ENCODE measurements at places on chromosomes 4 and X. TPM values are rescaled to one million over a fixed set of nuclear protein-coding genes. Genes with fewer than 3 reads are reported as not detected.
A peak's percentile ranks its signal among the peaks of the same experiment; 100 is the strongest.

The ARAP2 gene
- 49.3 TPM for total RNA-seq

The TEX13A gene
- total RNA-seq, result not detected

The ANAPC4 gene
- 31.5 TPM for total RNA-seq

The MAGED4 gene
- total RNA-seq, result 1.2 TPM

The IL21 gene
- 65.1 TPM for total RNA-seq

The ZNF157 gene
- 0.53 TPM for total RNA-seq

The RBM47 gene
- total RNA-seq, result 2.6 TPM

The NUDT6 gene
- total RNA-seq, result 6.2 TPM

DNA sequence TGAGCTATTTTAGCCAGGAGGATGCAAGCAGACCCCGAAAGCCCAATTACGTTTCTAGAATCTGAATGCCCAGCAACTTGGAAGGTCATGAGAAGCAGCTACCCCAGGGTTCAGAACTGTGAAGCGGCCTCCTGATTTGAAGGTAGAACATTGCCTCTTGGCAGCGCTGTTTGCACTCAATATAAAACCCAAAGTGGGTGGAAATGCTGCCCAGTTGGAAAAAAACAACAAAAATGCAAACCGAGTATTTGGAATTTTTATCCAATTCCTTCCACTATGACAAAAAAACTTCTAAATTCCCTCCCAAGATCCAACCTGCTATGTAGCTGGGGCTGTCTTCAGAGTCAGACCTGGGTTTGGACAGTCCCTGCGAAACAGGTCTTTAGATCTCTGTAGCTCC, 103.3 kb upstream of the RBPJ start:
- peaks cover 7% of the 10 kb centered on the region for H3K4me1 ChIP-seq
- no peaks in the 10 kb centered on the region for H3K36me3 ChIP-seq
- no peak overlapping the region for H3K4me3 ChIP-seq

- DNase-seq, result no peak
- no peaks in the 10 kb centered on the region for H3K4me1 ChIP-seq
- H3K27me3 ChIP-seq, result no peaks in the 10 kb centered on the region
- H3K36me3 ChIP-seq, result no peaks in the 10 kb centered on the region
- no peak overlapping the region for H3K4me3 ChIP-seq
Observed at GRCh38 chr4:100486496-100486895, 31.3 kb downstream of the EMCN start.

GRCh38 chr4:41572516-41572915, 34.6 kb downstream of the LIMCH1 start:
- DNase-seq, result no peak
- H3K27ac ChIP-seq, result no peak overlapping the region
- no peak overlapping the region for H3K4me3 ChIP-seq

DNA sequence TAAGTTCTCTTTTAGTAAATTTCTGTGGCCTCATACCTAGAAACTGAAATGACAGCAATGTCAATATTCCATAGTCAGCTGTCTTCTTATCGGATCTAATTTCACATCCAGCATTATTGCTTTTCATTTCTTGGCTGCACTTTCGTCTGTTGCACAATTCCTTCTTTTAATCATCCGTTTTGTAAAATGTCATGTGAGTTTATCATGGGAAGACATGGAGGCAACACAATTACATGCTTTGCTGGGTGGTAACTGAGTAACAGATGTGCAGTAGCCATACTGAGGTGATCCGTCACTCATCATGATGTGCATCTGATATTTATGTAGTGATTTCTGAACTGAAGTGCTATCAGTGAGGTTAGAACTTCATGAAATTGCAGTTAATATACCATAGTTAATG, 68.3 kb upstream of the SLC7A11 start:
- H3K4me3 ChIP-seq, result no peak overlapping the region
- H3K36me3 ChIP-seq, result no peaks in the 10 kb centered on the region
- no peaks in the 10 kb centered on the region for H3K4me1 ChIP-seq
- no peak overlapping the region for H3K27ac ChIP-seq
- no peaks in the 10 kb centered on the region for H3K27me3 ChIP-seq

DNA sequence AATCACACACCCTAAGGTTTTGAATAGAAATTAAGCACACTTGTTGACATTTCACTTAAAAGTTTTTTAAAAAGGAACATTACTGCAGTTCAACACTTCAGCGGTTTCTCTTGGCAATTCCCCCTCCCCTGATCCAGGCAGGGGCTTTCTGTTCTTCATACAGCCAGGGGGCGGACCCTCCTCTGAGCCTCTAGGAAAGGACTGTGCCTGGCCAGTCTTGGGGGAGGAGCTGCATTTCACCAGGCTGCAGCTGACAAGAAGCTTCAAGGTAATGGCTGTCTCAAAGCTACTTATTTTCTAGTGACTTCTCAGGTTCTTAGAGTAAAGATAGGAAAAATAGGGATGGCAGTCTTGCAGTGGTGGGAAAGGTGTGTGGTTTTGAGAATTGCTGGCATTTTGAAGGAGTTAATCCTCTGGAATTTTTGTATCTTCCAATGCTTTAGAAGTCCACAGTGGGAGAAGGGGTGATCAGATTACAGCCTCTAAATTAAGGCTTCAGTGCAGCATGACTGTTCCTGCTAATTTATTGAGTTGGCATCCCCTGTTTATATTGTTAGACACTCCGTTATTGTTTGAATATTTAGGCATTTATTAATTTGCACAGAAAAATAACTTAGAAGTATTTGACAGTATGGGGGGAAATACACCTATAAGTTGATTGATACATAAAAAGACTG, 33.5 kb downstream of the PWWP3B start:
- no peaks in the 10 kb centered on the region for H3K4me1 ChIP-seq
- no peaks in the 10 kb centered on the region for H3K36me3 ChIP-seq
- H3K27ac ChIP-seq, result no peak overlapping the region
- no peak overlapping the region for H3K4me3 ChIP-seq
- no peaks in the 10 kb centered on the region for H3K27me3 ChIP-seq

GRCh38 chrX:69362354-69362753, 141.8 kb upstream of the NALF2 start:
- no peaks in the 10 kb centered on the region for H3K36me3 ChIP-seq
- no peak overlapping the region for H3K27ac ChIP-seq
- H3K4me1 ChIP-seq, result no peaks in the 10 kb centered on the region
- H3K27me3 ChIP-seq, result no peaks in the 10 kb centered on the region
- no peak overlapping the region for H3K4me3 ChIP-seq

- H3K4me3 ChIP-seq, result no peak overlapping the region
- no peak overlapping the region for H3K27ac ChIP-seq
- DNase-seq, result no peak
- H3K4me1 ChIP-seq, result no peaks in the 10 kb centered on the region
- peaks cover 52% of the 10 kb centered on the region for H3K36me3 ChIP-seq
Observed at GRCh38 chr4:3130826-3131225, 56.3 kb downstream of the HTT start.

DNA sequence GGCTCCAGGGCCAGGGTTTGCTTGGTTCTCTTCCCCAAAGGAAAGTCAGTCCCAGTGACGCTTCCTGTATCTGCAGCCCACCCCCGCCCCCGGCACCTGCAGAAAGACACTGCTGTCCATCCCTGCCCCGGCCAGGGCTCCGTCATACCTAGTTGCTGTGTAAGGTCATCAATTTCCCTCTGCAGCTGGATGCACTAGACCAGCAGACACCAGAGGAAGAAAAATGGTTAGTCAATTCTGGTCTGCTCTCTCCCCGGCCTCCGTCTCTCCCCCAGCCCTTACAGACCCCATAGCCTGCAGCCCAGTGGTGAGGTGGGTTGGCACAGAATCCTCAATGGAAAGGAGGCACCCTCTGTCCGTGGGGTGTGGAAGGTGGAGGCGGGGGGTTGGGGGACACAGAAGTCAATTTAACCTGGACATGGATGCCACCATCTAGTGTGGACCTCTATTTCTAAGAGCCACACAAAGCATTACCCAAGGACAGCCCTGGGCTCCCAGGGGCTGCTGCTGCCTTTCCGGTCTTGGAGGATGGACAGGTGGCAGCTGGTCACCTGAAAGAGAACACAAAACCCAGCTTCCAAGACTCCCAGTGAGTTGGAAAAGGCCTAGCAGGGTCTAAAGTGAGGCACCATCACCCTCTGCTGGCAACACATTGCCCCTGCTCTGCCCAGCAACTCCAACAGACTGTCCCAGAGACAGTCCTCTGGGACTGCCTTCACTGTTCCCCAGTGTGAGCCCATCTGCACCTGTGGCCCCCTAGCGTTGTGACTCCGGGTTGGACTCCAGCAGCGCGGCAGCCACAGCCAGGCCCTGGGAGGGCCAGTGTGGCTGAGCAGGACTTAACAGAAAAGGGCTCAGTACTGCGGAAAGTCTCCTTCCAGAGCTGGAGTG, 40.2 kb upstream of the NHSL2 start:
- peaks cover 25% of the 10 kb centered on the region for H3K27me3 ChIP-seq
- H3K4me1 ChIP-seq, result peaks cover 26% of the 10 kb centered on the region
- no peak for DNase-seq
- H3K4me3 ChIP-seq, result no peak overlapping the region

DNA sequence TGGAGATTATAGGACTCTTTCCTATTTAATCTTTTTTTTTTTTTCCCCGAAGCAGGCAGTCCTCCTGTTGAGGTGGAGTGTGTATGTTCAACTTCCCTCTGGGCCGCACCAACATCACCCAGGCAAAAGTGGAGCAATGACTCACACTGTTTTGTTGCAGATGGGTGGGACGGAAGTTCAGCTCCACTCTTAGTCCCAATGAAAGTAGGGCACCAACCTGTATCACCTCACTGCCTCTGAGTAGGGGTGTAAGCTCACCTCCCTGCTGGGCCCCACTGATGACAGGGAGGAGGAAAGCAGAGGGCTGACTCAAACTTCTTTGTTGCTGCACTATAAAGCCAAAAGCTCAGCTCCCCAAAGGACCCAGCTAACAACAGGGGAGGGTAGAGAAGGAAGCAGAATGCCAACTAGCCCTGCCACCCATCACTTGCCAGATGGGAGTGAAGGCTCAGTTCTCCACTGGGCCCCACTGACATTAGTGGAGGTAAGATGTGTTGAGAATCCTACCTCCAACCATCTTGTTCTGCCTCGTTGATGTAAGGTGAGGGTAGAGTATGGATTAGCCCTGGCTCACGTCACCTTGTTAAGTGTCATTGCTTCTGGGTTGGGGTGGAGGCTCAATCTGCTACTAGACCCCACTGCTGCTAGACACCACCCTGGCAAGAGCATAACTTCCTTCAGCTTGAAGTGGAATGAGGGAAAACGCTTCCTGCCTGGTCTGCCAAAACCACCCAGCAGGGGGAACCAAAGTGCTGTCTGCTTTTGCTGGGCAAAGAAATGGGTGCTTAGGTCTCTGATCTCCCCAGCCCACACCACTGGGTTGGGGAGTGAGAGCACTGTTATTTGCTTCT, 14.1 kb downstream of the RPS6KA3 start:
- DNase-seq, result peak; percentile 78
- H3K36me3 ChIP-seq, result peaks cover 7% of the 10 kb centered on the region
- H3K27ac ChIP-seq, result peak overlapping the region; percentile 88
- peak overlapping the region; percentile 23 for H3K4me3 ChIP-seq
- no peaks in the 10 kb centered on the region for H3K27me3 ChIP-seq

GRCh38 chr4:13126976-13127910, 356.9 kb downstream of the RAB28 start:
- H3K36me3 ChIP-seq, result no peaks in the 10 kb centered on the region
- no peaks in the 10 kb centered on the region for H3K27me3 ChIP-seq
- no peak overlapping the region for H3K4me3 ChIP-seq
- no peak overlapping the region for H3K27ac ChIP-seq
- DNase-seq, result no peak
- no peaks in the 10 kb centered on the region for H3K4me1 ChIP-seq

DNA sequence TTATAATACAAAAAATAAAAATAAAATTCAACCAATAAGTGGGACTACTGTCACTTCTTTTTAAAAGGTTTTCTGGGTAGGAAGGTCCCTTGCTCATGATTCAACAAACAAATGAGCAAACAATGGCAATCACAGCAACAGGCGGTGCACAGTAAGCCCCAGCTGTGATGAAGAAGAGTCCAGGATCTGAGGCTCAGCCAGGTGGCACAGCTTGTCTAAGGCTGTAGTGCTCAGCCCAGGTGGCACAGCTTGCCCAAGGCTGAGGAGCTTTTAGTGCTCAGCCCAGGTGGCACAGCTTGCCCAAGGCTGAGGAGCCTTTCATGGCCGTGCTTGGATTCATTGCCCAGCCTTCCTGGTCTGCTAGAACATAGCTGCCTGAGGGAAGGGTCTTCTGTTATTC, 75.0 kb downstream of the ZFYVE28 start:
- no peak overlapping the region for H3K27ac ChIP-seq
- H3K4me3 ChIP-seq, result no peak overlapping the region
- DNase-seq, result no peak
- peaks cover 9% of the 10 kb centered on the region for H3K36me3 ChIP-seq

GRCh38 chr4:23700197-23700596, 189.7 kb downstream of the PPARGC1A start:
- no peaks in the 10 kb centered on the region for H3K36me3 ChIP-seq
- no peak overlapping the region for H3K4me3 ChIP-seq
- H3K4me1 ChIP-seq, result no peaks in the 10 kb centered on the region
- peaks cover 3% of the 10 kb centered on the region for H3K27me3 ChIP-seq

- H3K36me3 ChIP-seq, result no peaks in the 10 kb centered on the region
- H3K27me3 ChIP-seq, result peaks cover 11% of the 10 kb centered on the region
- no peak overlapping the region for H3K4me3 ChIP-seq
- H3K27ac ChIP-seq, result no peak overlapping the region
- DNase-seq, result no peak
- peaks cover 6% of the 10 kb centered on the region for H3K4me1 ChIP-seq
Observed at GRCh38 chr4:70637239-70637913, 8.8 kb downstream of the ENAM start.

DNA sequence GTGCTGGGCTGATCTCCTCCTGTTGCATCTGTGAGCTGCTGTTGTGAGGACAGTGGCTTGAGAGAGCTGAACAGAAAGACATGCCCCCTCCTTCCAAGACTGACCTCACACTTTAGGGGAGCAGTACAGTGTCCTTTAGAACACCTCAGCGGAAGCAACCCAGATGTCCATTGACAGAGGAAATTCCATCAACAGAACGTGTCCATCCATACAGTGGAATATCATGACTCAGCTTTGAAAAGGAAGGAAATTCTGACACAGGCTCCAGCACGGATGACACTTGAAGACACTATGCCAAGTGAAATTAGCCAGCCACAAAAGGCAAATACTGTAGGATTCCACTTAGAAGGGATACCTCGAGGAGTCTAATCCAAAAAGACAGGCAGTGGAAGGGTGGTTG, 103.5 kb downstream of the GPR143 start:
- no peak overlapping the region for H3K4me3 ChIP-seq
- peaks cover 4% of the 10 kb centered on the region for H3K36me3 ChIP-seq
- no peak for DNase-seq
- H3K27me3 ChIP-seq, result no peaks in the 10 kb centered on the region

DNA sequence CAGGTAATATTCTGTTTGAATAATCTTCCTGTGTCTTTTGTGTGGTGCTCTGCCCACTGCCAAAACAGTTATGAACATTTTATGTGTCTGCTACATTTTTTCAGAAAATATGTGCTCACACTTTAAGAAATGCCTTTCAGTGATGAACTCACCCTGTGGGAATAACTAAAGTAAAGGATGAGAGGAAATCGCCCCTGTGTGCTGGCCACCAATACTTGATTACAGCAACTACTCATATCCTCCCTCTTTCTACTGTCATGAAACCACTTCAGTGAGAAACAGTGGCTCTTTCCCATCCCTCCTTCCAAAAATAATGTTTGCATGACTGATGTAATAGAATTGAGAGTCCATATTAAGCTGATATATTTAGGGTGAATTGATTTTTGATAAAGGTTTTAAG, 900.9 kb downstream of the RAB28 start:
- no peak overlapping the region for H3K4me3 ChIP-seq
- H3K4me1 ChIP-seq, result no peaks in the 10 kb centered on the region
- DNase-seq, result no peak
- no peaks in the 10 kb centered on the region for H3K27me3 ChIP-seq
- H3K36me3 ChIP-seq, result no peaks in the 10 kb centered on the region
- H3K27ac ChIP-seq, result no peak overlapping the region
